ENCODE measurements at places on chromosomes 12 and 14.

DNA sequence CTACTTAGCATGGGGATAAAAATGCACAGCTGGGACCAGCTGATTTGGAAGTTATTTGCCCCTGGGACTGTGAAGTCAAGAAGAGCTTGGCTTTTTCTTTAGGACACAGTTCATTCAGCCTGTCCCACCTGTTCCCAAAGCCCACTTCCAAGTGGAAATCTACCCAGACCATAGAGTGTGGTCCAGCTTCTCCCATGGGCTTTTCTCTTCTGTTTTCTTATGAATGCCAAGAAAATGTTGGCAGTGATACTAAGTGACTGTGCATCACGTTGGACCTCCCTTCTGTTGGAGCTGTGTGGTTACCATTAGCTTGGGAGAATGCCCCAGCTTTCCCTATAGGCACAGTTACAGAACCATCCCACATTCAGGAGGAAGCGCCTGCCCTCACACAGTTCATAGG, 89.4 kb downstream of the NT5DC3 start:
- DNase-seq = no peak

GRCh38 chr12:65280306-65280705, 1.8 kb downstream of the MSRB3 start:
- DNase-seq = no peak

DNA sequence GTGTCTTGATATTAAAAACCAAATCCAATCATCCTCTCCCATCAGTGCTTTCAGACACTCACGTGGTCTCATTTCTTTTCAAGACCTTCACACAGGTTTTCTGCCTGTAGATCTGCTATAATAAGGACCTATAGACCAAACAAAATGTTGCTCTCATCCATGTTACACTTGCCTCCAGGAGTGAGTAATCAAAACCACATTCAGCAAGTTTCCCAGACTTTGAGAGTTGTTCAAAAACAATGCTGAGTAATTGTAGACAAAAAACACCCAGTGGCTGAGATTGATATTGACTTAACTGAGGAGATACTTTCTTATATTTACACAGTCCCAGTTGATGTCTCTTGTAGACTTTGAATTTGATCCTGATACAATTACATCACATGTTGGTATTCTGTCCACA, 383.1 kb downstream of the TMEM132D start:
- DNase-seq = no peak

GRCh38 chr12:16499611-16500010, 106.4 kb downstream of the LMO3 start:
- DNase-seq = no peak

GRCh38 chr14:33734387-33734786, 216.5 kb downstream of the EGLN3 start:
- no peak for DNase-seq
